ENCODE measurements at places on chromosomes 11 and 22.

DNA sequence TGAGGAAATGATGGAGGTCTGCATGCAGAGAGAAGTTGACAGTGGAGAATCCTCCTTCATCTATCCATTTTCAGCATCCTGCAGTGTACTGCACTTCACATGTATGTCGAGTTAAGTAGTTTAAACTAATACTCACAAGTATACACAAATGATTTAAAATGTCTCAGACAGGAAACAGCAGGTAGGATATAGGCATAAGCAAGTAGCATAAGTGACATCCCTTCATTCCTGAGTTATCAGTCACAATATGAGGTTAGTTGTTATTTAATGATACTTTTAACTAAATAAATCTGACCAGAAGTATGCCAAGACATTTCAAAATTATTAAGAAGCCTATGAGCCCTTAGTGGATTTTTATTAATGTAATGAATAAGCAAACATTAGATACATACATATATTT lies 37.4 kb downstream of the MTMR2 start:
- no peak for DNase-seq

GRCh38 chr22:23767303-23767672 lies 484 bp downstream of the CHCHD10 start:
- no peak for DNase-seq

GRCh38 chr11:47395223-47396048 lies 13.0 kb upstream of the SLC39A13 start:
- DNase-seq: no peak

DNA sequence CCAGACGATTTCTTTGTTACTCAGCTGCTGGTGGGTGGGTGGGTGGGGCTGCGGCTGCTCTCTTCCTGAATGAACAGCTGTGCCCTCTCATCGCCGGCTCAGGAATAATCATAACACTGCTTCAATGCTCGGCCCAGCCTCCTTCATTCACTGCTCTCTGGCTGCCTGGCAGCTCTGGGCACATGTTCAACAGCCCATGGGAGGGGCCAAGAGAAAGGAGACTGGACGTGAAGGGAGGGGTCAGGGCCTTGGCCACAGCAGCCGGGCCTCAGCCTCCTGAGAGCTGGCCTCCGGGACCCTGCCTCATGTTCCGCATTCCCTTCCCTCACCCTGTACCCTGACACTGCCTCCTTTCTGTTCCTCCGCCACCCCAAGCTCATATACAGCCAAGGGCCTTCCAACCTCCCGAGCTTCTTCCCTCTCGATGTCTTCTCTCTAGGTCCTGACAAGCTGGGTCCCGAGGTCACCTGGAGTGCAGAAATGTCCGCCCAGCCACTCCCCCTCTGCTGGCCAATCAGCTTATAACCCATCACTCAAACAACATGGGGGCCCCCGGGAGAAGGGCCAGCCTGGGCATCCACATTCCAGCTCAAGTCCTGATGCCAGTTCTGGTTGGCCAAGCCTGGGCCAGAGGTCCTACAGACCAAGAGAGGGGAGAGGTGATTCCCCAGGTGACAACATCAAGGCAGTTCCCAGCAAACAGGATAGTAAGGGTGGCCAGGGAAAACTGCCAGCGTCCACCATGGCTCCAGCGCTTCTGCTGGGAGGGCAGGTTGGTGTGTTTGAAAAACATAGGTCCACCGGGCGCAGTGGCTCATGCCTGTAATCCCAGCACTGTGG lies 3.2 kb upstream of the CSDC2 start:
- DNase-seq: peak; percentile 51

- DNase-seq: no peak
Measured at GRCh38 chr11:41461057-41461681, 1.7 kb upstream of the LRRC4C start.

DNA sequence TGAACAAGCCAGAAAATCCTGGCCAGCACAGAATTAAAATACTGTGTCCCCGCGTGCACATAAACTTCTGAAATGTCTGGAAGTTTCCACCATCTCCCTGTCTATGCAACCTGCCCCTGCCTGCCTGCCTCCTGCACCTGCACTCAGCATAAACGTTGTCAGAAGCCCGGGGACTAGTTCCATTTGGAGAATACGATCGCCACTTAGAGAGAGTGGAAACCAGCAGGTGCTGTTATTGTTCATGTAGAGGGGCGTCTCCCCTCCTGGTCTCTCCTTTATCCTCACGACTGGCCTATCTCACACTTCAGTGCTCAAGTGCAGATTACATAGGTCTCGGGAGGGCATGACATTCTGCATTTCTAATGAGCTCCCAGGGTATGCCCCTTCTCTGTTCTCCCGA lies 35.6 kb downstream of the MPPED1 start:
- DNase-seq: no peak

DNA sequence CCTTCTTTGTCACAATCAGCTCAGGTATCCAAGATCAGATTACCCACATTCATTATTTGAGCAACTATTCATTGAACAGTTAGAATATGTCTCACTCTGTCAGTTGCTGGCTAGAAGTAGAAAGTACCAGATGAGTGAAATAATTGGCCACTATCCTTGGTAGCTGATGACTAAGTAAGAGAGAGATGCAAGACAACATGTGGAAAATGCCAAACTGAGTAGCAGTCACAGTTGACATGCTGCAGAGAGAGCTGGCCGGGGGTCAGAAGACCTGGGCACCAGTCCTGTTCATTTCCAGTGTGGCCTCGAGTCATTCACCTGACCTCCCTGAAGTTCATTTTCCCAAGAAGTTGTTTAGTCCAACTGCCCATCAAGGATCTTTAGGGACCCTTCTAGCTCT lies 22.5 kb upstream of the SMIM35 start:
- no peak for DNase-seq

Measured in AG09309 (cell line).